ENCODE measurements at places on chromosomes 13 and 19.

GRCh38 chr19:6103217-6103644 is 7.1 kb downstream of the RFX2 start:
- DNase-seq = peak; percentile 99

DNA sequence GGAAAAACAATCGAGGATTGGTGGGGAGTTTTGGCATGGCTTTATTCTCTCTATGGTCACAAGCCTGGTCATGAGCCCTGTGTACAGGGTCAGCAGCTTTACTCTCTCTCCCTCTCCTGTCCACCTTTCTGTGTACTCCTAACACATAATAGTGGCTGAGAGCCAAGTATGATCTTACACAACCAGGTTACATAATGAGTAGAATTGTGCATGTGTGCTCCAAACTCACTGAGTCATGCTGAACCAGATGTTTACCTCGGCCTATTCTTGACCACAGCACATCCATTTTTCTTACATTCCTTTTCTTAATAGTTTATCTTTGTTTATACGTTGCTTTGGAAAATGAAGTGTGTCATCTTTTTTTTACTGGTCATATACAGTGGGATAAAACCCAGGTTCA is 53.1 kb downstream of the ZNF254 start:
- peak; percentile 71 for DNase-seq

DNA sequence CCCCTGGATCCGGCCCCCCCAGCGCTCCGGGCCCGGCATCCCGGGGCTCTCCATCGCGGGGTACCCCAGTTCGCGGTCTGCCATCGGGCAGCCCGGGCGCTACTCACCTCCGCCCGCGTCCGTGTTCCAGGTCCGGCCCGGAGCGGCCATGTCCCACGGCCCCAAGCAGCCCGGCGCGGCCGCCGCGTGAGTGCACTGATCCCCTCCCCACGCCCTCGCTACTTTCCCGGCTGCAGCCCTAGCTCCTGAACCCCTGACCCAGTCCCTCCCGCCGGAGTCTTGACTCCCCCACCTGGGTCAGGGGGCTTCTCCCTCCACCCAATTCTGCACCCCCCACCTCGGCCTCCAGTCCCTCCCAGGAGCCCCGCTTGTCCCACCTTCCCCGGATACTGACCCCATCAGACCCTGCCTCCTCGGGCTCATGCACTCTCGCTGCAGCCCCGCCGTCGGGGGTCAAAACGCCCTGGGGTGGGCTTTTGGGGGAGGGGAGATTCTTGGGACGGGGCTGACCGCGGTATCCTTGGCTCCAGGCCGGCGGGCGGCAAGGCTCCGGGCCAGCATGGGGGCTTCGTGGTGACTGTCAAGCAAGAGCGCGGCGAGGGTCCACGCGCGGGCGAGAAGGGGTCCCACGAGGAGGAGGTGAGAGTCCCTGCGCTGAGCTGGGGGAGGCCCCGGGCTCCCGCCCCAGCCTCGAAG is 566 bp downstream of the HMG20B start:
- no peak for DNase-seq

DNA sequence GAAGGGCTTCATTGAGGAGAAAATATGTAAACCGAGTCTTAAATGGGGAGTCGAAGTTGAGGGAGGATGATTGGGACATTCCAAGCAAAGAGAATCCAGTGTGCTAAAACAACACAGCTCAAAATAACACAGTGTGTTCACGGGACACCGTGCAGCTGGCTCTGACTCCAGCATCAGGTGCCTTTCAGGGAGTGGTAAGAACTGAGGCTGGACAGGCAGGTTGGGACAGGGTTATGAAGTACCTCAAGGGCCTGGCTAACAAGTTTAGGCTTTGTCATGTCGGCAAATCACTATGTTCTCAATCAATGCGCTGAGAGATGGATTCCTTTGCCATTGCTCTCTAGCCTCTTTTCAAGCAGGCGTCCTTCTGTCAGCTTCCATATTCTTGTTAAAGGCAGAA is 27.5 kb upstream of the WDFY2 start:
- no peak for DNase-seq

DNA sequence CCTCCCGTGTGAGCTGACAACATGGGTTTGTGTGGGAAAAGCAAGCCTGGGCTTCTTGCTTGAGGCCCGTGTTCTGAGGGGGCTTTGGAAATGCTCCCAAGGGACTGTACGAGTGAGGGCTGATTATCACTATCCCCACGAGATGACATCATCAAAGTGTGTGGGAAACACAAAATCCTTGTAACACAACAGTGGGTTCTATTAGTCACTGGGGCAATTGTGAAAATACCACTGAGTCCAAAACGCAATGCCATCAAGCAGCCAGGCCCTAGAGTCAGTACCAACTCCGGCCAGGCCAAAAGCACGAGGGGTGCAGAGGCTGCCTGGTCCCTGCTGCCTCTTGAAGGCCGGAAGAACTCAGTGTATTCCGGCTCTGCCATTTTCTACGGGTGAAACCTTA is 29.6 kb downstream of the CAPS start:
- peak; percentile 47 for DNase-seq

DNA sequence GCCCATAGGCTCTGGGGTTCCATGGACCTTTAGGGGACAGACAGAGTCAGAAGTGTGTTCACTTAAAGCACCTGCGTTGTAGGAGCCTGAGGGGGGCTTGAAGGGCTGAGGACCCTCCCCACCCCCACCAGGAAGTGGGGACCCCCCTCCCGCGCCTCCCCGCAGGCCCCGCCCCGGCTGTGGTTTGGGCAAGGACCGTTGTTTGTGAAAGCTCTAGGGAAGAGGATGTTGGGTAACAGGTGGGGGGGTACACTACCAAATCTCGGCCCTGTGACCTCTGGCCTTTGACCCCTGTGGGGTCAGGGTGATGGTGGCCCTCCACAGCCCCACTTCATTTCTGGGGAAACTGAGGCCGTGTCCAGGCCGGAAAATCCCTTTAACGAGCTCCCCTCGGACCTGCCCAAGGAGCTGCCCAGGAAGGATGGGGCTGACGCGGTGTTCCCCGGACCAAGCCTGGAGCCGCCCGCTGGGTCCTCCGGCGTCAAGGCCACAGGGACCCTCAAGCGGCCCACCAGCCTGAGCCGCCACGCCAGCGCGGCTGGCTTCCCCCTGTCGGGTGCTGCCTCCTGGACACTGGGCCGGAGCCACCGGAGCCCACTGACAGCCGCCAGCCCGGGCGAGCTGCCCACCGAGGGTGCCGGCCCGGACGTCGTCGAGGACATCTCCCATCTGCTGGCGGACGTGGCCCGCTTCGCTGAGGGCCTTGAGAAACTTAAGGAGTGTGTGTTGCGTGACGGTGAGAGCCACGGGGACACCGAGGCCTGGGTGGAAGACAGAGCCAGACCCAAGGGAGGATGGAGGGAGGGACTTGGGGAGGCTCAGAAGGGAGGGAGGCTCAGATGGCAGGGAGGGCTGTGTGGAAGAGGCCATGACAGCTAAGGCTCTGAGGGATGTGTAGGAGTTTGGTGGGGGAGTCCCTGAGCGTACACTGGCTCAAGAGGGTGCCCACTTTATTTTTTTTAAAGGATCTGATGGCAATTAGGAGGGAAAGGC is 1.3 kb downstream of the ARHGAP45 start:
- DNase-seq = no peak

GRCh38 chr13:96020931-96021330 is 32.3 kb downstream of the UGGT2 start:
- DNase-seq = no peak

- no peak for DNase-seq
Measured at GRCh38 chr13:23632048-23632582, 61.9 kb downstream of the TNFRSF19 start.

DNA sequence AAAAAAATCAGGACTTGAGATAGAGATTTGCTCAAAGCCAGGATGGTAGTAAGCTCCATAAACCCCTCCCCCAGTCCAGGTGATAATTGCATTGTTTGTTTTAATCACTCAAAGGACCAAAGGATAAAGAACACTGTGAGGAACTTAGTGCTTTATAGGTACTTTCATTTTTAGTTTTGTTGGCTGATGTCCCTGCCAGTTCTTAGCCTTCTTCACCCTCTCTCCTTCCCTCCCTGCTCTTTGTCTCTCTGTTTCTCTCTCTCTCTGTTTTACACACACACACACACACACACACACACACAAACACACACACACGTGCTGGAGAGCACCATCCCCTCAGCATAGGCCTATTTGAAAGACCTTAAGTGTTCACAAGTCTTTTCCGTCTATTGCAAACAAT is 5.2 kb downstream of the FRY start:
- DNase-seq = no peak

DNA sequence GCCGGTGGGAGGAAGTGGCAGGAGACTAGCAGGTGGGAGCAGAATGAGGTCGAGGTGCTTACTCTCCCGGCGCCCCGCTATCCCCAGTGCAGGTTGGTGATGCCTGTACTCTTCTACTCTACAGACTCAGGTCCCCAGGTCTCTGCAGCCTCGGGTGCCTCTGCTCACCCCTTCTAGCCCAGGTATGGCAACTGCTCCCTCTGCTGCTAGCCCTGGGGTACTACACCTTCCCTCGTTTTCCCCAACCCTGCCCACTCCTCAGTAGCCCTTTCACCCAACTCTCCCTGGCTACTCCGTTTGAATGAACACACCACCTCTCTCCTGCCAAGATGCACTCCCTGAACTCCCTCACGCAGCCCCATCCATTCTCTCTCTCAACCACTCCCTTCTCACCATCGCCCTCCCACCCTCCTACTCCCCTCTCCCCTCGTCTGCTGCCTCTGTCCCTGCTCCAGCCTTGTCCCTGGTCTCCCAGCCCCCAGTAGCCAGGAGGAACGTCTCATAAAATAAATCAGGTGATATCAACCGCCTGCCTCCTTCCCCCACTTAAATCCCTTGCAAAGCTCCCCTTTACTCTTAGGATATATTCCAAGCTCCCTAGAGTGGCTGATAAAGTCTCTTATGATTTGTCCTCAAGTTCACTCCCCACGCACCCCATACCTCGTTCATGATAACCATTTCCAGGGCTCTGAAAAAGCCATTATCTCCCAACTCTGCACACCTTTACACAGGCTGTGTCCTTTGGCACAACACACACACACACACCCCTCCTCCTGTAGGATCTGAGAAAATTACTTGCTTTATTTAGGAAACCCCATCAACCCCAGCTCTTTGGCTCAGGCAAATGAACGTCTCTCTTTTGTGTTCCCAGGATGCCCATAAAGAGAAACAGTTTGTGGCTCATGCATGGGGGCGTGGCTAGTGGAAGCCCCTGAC is 8.2 kb upstream of the MEIS3 start:
- peak; percentile 32 for DNase-seq

DNA sequence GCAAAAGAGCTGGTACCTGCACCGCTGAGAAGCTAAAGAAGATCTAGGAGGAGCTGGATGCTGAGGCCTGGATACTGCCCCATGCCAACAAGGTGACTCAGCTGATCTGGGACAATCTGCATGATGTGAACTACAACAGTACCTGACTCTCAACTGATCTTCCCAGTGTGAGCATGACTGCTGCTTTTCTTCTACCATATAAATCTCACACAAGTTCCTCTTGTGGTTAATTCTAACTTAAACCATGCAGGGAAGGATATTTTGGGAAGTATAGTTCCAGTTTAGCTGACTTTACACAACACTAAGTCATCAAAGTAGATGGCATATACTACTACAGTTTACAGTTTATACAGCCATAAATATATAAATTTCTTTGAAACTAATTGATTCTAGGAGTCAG is 91.9 kb downstream of the SLAIN1 start:
- no peak for DNase-seq

- no peak for DNase-seq
Measured at GRCh38 chr13:22748866-22749577, 431.8 kb upstream of the SGCG start.

DNA sequence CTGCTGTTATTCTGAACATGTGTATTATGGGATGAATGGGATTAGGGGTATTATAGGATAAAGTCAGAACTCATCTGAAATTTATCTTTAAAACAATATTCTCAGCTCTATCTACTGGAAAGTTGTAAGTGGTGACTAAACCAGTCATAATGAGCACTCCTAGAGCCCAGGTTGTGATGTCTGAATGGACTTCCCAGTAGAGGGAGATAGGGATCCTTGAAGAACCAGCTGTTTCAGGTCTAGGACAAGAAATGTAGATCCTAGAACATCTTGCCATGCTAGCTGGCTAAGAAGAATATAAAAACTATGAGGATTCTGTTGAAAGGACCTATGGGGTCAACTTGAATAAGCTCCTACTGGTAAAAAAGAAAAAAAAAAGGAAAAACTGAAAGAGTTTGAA is 310.8 kb downstream of the SLC7A1 start:
- no peak for DNase-seq

- DNase-seq = no peak
Measured at GRCh38 chr19:8881512-8881911, 49.3 kb downstream of the MBD3L1 start.

DNA sequence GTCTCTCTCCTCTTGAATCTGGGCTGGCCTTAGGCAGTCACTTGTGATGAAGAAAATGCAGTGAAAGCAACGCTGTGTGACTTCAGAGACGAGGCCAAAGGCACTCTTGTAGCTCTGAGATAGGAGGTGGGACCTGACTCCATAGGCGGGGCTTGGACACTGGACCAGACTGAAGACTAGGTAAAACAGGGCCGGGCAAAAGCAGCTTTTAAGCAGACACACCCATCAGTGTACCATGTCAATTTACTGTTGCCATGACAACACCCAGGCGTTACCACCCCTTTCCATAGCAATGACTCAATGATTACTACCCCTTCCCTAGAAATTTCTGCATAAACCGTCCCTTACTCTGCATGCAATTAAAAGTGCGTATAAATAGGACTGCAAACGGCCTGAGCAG is 6.6 kb upstream of the EID2 start:
- no peak for DNase-seq

DNA sequence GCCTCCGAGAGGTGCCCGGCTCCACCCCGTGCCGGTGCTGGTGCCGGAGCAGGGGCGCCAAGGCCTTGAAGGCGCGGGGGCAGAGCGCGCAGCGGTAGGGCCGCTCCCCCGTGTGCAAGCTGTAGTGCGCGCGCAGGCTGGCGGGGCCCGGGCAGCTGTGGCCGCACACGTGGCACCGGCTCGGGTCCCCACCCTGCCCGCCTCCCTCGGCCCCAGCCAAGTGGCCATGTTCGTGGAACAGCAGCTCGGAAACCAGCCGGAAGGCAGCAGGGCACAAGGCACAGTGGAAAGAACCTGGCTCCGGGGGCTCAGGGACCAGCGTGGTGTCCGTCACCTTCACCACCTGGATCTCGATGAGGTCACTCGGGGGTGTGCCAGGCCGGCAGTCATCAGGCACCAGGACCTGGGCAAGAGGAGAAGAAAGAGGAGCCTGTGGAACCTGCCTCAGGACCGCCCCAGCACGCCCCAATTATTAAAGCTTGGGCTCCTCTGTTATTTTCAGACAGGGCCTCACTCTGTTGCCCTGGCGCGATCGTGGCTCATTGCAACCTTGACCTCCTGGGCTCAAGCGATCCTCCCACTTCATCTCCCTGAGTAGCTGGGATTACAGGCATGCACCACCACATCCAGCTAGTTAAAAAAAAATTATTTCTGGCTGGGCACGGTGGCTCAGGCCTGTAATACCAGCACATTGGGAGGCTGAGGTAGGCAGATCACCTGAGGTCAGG is 2.0 kb downstream of the ZNF784 start:
- DNase-seq = no peak

- DNase-seq = no peak
Measured at GRCh38 chr13:112820318-112820717, 130.5 kb downstream of the ATP11A start.

- no peak for DNase-seq
Measured at GRCh38 chr13:114019367-114019766, 45.5 kb upstream of the C13orf46 start.

GRCh38 chr19:49579947-49580263 is 451 bp downstream of the NOSIP start:
- DNase-seq = no peak

- no peak for DNase-seq
Measured at GRCh38 chr13:29856426-29856825, 6.0 kb upstream of the UBL3 start.

GRCh38 chr19:34299576-34299975 is 45.2 kb downstream of the GARRE1 start:
- no peak for DNase-seq

GRCh38 chr13:76882431-76882830 is 3.8 kb downstream of the KCTD12 start:
- DNase-seq = peak; percentile 88
